Sigmoid colon (tissue), 7 donors: ENCODE measurements at places on chromosomes 2 and 18. TPM values are rescaled to one million over a fixed set of nuclear protein-coding genes. Genes with fewer than 3 reads are reported as not detected.

FOXD4L1 gene
- 0.36 TPM for total RNA-seq

- no peak overlapping the region for H3K4me3 ChIP-seq
- DNase-seq: no peak
- H3K27me3 ChIP-seq: no peaks in the 10 kb centered on the region
- no peaks in the 10 kb centered on the region for H3K4me1 ChIP-seq
Observed at GRCh38 chr2:168499500-168499899, 43.4 kb downstream of the CERS6 start.

GRCh38 chr2:40579247-40579646 lies 127.4 kb upstream of the SLC8A1 start:
- H3K27ac ChIP-seq: no peak overlapping the region
- H3K27me3 ChIP-seq: no peaks in the 10 kb centered on the region
- no peaks in the 10 kb centered on the region for H3K4me1 ChIP-seq
- no peak overlapping the region for H3K4me3 ChIP-seq

DNA sequence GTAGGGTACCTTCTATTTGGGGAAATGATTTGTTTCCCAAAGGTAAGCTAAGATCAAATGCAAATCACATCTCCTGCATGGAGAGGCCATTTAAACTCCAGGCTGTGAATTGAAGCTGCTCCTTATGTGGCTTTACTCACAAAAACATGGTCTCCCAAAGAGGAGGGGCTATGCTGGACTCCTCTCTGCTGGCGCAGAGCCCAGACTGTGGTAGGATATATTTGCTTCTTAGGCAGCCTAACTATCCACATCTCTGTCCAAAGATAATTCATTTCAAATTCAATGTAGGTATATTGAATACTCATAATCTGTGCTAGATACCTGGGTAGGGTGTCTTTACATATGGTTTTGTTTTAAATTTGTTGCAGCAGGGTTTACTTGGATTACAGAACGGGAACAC lies 358.5 kb downstream of the ALK start:
- H3K27ac ChIP-seq: no peak overlapping the region
- no peaks in the 10 kb centered on the region for H3K4me1 ChIP-seq
- no peaks in the 10 kb centered on the region for H3K36me3 ChIP-seq
- no peak overlapping the region for H3K4me3 ChIP-seq
- no peak for DNase-seq
- no peaks in the 10 kb centered on the region for H3K27me3 ChIP-seq

GRCh38 chr18:79809482-79810192 lies 11.9 kb downstream of the KCNG2 start:
- H3K36me3 ChIP-seq: no peaks in the 10 kb centered on the region
- no peak overlapping the region for H3K4me3 ChIP-seq
- peaks cover 34% of the 10 kb centered on the region for H3K27me3 ChIP-seq
- DNase-seq: peak; percentile 40
- no peaks in the 10 kb centered on the region for H3K4me1 ChIP-seq

GRCh38 chr18:56451188-56451587 lies 187.2 kb downstream of the TXNL1 start:
- no peaks in the 10 kb centered on the region for H3K36me3 ChIP-seq
- no peak overlapping the region for H3K4me3 ChIP-seq
- peaks cover 3% of the 10 kb centered on the region for H3K27me3 ChIP-seq

GRCh38 chr2:172964511-172965139 lies 111.0 kb upstream of the MAP3K20 start:
- no peaks in the 10 kb centered on the region for H3K36me3 ChIP-seq
- H3K27me3 ChIP-seq: no peaks in the 10 kb centered on the region
- DNase-seq: no peak
- no peak overlapping the region for H3K27ac ChIP-seq
- no peak overlapping the region for H3K4me3 ChIP-seq

DNA sequence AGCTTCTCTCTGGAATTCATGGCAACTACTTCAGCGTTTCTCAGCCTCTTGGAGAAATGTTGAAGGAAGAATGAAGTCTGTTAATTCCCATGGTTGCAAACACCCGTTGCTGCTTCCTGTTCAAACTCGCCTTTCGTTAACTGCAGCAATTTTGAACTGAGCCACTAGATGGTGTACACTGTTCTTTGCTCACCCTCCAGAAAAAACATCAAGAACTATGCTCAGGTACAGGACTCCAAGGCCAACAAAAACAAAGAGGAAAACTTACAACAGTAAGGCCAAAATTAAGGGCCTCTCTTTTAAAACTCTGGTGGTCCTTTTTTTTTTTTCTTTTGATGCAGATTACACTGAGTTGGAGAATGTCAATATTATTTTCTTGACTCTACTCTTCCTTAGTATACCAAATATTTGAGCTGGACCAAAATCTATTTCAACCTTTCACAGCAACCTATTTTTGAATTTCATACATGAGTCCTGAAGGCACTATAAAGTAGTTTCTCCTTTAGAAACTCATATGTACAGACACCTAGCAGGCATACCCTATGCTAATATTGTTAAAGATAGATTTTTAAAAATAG lies 58.2 kb downstream of the KLHL14 start:
- no peaks in the 10 kb centered on the region for H3K36me3 ChIP-seq
- no peak overlapping the region for H3K27ac ChIP-seq
- H3K27me3 ChIP-seq: no peaks in the 10 kb centered on the region
- H3K4me1 ChIP-seq: no peaks in the 10 kb centered on the region

GRCh38 chr2:8796878-8797550 lies 40.4 kb downstream of the KIDINS220 start:
- H3K36me3 ChIP-seq: peaks cover 14% of the 10 kb centered on the region

- H3K27me3 ChIP-seq: no peaks in the 10 kb centered on the region
- DNase-seq: no peak
- no peak overlapping the region for H3K27ac ChIP-seq
- no peaks in the 10 kb centered on the region for H3K4me1 ChIP-seq
- no peak overlapping the region for H3K4me3 ChIP-seq
Observed at GRCh38 chr18:10948421-10948820, 200.9 kb downstream of the PIEZO2 start.
